Activated CD8-positive, alpha-beta T cell treated with anti-CD3 and anti-CD28 coated beads, Interleukin-2, amount 10 ng/mL, durations not matched to agents 7 days and 5 days (primary cell): ENCODE measurements at places on chromosomes 4 and X.

- peaks cover 6% of the 10 kb centered on the region for H3K27me3 ChIP-seq
- no peak for DNase-seq
- no peaks in the 10 kb centered on the region for H3K36me3 ChIP-seq
- no peak overlapping the region for H3K4me3 ChIP-seq
- H3K27ac ChIP-seq = no peak overlapping the region
- H3K4me1 ChIP-seq = no peaks in the 10 kb centered on the region
Observed at GRCh38 chr4:120155287-120155686, 88.6 kb upstream of the MAD2L1 start.

- H3K4me1 ChIP-seq = no peaks in the 10 kb centered on the region
- no peaks in the 10 kb centered on the region for H3K36me3 ChIP-seq
- H3K27me3 ChIP-seq = peaks cover 2% of the 10 kb centered on the region
- DNase-seq = no peak
- no peak overlapping the region for H3K4me3 ChIP-seq
- no peak overlapping the region for H3K27ac ChIP-seq
Observed at GRCh38 chrX:133444196-133444595, 28.9 kb upstream of the GPC4 start.

- no peaks in the 10 kb centered on the region for H3K27me3 ChIP-seq
- H3K4me1 ChIP-seq = no peaks in the 10 kb centered on the region
- H3K4me3 ChIP-seq = no peak overlapping the region
- DNase-seq = no peak
Observed at GRCh38 chr4:132530861-132531260, 618.2 kb upstream of the PCDH10 start.

DNA sequence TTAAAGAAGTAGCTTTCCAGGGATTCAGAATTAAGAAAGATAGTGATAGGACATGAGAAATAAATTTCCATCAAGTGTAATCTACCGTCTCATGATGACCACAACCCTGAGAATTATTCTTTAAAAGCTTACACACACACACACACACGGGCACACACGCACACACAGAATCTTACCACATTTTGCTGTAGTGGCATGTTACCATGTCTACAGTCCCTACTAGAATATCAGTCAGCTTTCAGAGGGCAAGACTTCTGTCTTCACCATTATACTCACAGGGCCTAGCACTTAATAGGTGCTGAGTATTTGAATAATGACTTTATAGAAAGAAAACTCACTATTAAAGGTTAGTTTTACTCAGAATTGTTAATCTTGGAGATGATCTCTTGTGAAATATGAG lies 15.4 kb downstream of the CMC4 start:
- H3K4me3 ChIP-seq = no peak overlapping the region
- no peak overlapping the region for H3K27ac ChIP-seq
